Mesenteric fat pad (tissue), 1 donor: ENCODE measurements at places on chromosomes 1 and 21. TPM values are rescaled to one million over a fixed set of nuclear protein-coding genes. Genes with fewer than 3 reads are reported as not detected.

- DNase-seq, result no peak
Observed at GRCh38 chr1:19205403-19205802, 4.7 kb downstream of the UBR4 start.

DNA sequence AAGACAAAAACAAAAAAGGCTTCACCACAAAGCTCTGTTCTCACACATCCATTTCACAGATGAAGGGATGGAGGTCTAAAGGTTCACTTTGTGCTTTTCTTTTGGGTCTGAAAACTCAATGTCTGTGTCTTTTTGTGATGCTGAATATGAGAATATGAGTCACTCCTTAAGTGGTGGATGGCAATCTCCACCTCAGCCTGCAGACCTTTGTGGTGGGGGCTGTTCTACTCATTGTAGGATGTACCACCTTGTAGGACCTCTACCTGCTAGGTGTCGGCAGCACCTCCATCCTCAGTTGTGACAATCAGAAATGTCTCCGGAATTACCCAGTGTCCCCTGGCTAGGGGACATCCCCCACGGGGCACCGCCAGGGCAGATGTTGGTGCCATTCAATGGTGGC is 42.8 kb downstream of the UBASH3A start:
- no peak for DNase-seq

DNA sequence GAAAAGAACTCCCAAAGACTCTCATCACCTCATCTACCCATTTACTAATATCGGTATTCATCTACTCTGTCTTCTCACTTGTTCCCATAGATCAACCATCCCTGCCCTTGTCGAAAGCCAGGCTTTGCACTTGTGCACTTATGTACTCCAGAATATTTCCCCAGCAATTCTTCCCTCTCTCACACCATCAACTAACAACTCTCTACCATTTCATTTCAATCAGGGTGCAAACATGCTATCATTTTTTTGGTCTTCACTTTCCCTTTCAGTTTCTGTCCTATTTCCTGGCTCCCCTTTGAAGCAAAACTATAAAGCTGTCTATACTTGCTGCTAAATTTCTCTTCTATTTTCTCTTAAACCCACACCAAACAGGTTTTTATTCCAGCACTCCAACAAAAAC is 6.7 kb downstream of the C1orf105 start:
- DNase-seq, result no peak

GRCh38 chr21:45164838-45165237 is 90.5 kb downstream of the ADARB1 start:
- no peak for DNase-seq

DNA sequence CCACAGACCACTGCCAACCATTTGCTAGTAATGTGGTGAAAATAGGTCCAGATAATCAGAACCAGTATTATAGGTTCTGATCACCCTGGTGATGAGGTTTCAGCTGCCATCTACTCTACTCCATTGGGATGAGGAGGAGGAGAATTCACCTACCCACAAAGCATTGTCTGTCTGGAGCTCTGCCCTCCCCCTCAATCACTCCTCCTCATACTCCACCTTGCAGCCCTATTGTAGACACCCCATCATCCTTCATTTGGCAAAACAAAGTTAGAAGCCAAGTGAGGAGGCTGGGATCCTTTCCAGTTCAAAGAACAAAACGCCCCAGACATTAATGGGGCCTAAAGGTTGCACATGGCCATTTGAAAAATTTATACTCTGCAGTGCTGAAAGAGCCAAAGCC is 157.4 kb upstream of the L1TD1 start:
- no peak for DNase-seq

- DNase-seq, result no peak
Observed at GRCh38 chr1:18603212-18603852, 27.3 kb upstream of the PAX7 start.

DNA sequence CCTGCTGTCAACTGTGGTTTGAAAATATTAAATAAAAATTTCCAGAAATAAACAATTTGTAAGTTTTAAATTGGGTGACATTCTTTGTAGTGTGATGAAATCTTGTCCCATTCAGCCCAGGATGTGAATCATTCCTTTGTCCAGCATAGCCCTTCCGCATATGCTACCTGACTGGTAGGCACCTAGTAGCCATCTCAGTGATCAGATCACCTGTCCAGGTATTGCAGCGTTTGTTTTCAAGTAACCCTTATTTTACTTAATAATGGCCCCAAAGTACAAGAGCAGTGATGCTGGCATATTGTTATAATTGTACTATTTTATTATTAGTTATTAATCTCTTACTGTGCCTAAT is 351.6 kb upstream of the B3GALT2 start:
- DNase-seq, result no peak

- no peak for DNase-seq
Observed at GRCh38 chr1:211518330-211519289, 26.6 kb upstream of the RD3 start.

- no peak for DNase-seq
Observed at GRCh38 chr1:115116512-115116911, 27.2 kb upstream of the TSPAN2 start.

Gene ARF1
- total RNA-seq, result 352 TPM

Gene KIAA1614
- total RNA-seq, result 3.1 TPM

Gene DDR2
- 187 TPM for total RNA-seq

Gene CLIC6
- total RNA-seq, result 9.9 TPM

Gene IPO9
- 40.9 TPM for total RNA-seq

Gene C1QTNF12
- total RNA-seq, result 2.9 TPM

Gene UBAP2L
- total RNA-seq, result 143 TPM
